ENCODE measurements at places on chromosomes 12 and 14. TPM values are rescaled to one million over a fixed set of nuclear protein-coding genes. Genes with fewer than 3 reads are reported as not detected.

The BEGAIN gene
- total RNA-seq: 1.3 TPM

DNA sequence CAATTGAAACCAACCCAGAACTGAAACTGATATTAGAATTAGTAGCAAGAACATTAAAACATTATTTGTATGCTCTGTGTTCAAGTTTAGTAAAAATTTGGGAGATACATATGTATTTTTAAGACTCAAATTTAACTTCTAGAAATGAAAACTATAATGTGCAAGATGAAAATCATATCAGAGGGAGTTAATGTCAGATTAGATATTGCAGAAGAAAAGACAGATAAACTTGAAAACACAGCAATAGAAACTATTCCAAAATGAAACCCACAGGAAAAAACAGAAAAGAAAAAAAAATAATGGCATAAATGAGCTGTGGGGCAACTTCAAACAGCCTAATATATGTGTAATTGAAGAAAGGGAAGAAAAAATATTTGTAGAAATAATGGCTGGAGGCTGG is 134.9 kb downstream of the DPF3 start:
- DNase-seq: no peak

GRCh38 chr12:64813723-64814122 is 10.7 kb upstream of the TBC1D30 start:
- DNase-seq: no peak

GRCh38 chr12:50085615-50086072 is 502 bp downstream of the SMARCD1 start:
- DNase-seq: no peak

GRCh38 chr14:81400852-81401251 is 728 bp upstream of the STON2 start:
- DNase-seq: no peak

GRCh38 chr12:39672976-39673375 is 53.4 kb upstream of the ABCD2 start:
- no peak for DNase-seq

- DNase-seq: peak; percentile 30
Observed at GRCh38 chr12:68800294-68800693, 7.7 kb upstream of the MDM2 start.

DNA sequence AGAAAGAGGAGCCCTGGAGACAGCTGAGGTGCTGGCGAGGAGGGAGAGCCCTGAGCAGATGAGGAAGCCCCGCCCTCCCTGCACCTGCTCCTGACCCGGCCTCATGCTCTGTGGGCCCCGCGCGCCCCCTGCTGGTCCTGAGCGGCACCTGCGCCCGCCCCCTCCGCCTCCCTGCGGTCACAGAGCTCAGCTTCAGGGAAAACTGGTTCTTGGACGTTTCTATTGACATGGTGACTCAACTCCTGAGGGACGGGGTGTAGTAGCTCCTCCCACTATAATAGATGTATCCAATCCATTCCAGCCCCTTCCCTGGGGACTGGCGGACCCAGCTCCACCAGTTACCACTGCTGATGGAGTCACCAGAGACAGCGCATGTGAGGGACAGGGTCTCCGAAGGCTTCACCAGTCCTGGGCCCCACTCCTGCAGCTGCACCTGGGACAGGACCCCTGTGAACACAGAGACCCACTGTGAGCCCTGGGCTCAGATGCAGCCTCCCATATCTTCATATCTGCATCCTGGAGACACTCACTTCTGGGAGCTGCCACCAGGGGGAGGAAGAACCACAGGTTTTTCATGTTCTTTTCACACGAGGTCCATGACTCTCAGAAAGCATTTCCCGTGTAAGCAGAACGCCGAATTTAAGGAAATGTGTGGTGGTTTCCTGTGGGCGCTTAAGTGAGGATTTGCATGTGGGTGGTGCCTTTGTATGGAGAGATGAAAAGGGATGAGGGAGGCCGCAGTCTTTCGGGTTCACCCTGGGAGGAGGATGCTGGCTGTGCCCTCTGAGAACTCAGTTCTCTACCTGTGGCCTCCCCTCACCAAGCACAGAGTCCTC is 1346.4 kb downstream of the TMEM121 start:
- DNase-seq: no peak

- DNase-seq: peak; percentile 52
Observed at GRCh38 chr14:77141214-77142004, at the start of gene ZDHHC22. TSS of gene ZDHHC22 (minus strand) at chr14:77141791. CDS start at chr14:77139738, 2,053 bp downstream.
